Naive thymus-derived CD8-positive, alpha-beta T cell (primary cell): ENCODE measurements at places on chromosomes 12 and 14.

GRCh38 chr14:91349481-91350074, 68.0 kb downstream of the CCDC88C start:
- peak; percentile 57 for DNase-seq

DNA sequence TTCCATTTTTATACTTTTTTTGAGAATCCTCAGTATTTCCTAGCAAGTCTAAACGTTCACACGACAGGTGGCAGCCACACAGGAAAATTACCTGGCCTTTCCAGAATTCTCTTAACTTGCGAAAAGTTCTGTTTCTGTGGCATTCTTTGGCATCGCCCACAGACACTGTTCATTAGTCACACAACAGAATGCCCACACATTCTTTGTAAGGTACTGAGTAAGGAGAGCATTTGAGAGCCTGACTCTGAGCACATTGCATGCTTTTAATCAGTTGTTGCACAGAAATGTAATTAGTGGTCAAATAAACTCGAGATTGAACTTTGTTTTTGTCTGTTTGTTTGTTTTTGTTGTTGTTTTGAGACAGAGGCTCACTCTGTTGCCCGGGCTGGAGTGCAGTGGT, 52.4 kb downstream of the LMNTD1 start:
- no peak for DNase-seq

GRCh38 chr14:74619672-74620131, 7.7 kb upstream of the LTBP2 start:
- DNase-seq: no peak

GRCh38 chr12:5798242-5799015, 146.6 kb downstream of the ANO2 start:
- DNase-seq: no peak

GRCh38 chr14:95498622-95499353, 17.7 kb downstream of the SYNE3 start:
- no peak for DNase-seq

DNA sequence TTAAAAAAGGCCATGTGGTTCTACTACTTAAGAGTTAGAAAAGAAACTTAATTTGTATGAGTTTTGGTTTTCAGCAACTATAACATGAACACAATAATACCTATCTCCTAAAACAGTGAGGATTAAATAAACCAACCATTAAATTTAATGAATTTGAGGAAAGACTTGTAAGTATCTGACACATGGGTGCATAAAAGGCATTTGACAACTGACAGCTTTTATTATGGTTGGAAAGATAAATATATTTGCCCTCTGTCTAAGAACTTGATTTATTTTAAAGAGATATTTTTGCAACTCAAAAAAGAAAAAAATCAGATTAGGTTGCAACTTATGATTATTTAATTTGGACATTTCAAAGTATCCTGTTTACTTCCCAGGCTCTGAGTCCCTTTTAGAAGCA, 217.9 kb upstream of the EEA1 start:
- no peak for DNase-seq

- no peak for DNase-seq
Observed at GRCh38 chr12:53975479-53976152, 862 bp upstream of the HOTAIR start.

GRCh38 chr12:92139634-92140150, 6.0 kb downstream of the BTG1 start:
- DNase-seq: no peak

DNA sequence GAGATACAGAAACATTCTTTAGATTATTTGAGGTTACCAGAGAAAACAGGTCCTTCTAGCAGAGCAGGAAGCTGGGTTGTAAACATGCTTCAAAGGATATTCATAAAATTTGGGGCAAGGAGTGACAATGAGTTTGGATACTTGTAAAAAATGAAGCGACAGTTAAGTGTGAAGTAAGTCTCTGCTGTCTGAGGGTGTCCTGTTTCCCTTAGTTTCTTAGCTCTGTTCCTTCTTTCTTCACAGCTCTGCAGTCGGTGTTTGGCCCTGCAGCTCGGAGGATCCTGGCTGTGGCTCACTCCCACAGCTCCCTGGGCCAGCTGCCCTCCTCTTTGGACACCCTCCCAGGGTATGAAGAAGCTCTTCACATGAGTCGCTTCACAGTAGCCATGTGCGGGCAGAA, 10.8 kb downstream of the TMEM52B start:
- no peak for DNase-seq

DNA sequence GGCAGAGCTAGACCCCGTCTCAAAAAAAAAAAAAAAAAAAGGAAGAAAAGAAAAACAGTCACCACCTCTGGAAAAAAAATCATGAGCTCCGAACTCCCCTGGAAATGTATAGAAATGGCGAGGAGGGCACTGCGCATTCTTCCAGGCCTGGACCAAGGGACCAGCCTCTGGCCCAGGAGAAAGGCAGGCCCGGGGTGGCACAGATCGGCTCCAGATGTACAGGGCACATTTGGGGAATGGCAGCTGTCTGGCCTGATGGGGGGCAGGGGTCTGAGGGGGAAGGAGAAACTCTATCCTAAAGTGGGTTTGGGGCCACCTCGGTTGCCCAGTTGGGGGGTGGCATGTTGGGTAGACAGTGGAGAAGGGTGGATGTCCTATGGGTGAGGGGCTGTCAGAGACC, 46.0 kb upstream of the EML1 start:
- DNase-seq: no peak

DNA sequence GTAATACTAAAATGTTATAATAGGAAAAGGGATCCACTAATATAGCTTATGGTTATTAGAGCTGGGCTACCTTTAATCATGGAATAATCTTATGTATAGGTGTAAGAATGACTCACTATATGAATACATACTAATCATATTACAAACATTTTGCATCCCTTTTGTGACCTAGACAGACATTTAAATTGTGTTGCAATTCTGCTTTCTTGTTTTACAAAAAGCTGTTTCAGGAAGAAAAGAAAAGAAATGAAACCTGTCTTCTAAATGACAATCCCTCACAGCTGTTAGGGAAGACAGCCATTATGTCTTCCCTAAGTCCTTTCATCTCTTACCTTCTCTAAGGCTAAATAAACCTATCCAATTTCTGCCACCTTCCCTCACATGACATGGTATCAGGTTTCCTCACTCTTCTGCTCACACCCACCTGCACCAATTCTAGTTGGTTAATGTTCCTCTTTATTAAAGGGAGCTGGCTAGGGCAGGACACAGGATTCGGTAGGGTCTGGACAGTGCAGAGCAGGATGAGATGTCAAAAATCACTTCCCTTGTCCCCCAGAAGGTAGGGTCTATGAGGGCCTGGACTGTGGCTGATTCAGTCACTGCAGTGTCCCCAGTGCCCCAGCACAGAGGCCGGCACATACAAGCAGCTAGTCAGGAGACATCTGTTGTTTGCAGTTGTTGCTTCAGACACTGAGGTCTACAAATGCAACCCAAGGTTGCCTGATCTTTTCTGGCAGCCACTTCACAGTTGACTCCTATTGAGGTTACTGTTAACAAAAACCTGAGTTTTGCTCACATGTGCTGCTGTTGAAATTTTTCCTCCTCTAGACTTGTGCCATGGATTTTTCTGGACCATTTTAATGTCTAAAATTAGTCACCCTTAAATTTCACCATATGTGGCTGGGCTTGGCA, 3.7 kb downstream of the DHRS7 start:
- DNase-seq: no peak

- DNase-seq: no peak
Observed at GRCh38 chr12:851913-852312, 97.6 kb downstream of the RAD52 start.

- no peak for DNase-seq
Observed at GRCh38 chr14:31944256-31945073, 132.6 kb upstream of the ARHGAP5 start.

DNA sequence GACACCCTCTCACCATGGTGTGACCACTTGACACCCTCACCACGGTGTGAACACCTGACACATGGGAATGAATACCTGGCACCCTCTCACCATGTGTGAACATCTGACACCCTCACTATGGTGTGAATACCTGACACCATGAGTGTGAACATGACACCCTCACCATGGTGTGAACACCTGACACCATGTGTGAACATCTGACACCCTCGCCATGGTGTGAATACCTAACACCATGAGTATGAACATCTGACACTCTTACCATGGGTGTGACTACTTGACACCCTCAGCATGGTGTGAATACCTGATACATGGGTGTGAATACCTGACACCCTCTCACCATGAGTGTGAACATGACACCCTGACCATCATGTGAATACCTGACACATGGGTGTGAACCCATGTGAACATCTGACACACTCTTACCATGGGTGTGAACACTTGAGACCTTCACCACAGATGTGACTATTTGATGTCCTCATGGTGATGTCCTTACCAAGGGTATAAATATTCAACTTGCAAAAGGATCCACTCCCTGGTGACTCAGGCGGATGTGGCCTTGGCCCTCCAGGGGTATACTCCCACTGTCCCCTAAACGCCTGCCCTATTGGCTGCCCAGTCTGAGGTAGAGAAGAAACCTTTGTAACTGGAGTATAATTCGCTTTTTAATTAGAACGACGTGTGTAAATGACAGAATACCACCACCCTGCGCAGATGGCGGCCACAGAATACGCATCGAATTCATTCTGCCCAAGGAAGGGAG, 29.1 kb downstream of the RFLNA start:
- DNase-seq: no peak

DNA sequence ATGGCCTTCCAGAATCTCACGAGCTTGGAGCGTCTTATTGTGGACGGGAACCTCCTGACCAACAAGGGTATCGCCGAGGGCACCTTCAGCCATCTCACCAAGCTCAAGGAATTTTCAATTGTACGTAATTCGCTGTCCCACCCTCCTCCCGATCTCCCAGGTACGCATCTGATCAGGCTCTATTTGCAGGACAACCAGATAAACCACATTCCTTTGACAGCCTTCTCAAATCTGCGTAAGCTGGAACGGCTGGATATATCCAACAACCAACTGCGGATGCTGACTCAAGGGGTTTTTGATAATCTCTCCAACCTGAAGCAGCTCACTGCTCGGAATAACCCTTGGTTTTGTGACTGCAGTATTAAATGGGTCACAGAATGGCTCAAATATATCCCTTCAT, 92.2 kb downstream of the FLRT2 start:
- DNase-seq: peak; percentile 60

DNA sequence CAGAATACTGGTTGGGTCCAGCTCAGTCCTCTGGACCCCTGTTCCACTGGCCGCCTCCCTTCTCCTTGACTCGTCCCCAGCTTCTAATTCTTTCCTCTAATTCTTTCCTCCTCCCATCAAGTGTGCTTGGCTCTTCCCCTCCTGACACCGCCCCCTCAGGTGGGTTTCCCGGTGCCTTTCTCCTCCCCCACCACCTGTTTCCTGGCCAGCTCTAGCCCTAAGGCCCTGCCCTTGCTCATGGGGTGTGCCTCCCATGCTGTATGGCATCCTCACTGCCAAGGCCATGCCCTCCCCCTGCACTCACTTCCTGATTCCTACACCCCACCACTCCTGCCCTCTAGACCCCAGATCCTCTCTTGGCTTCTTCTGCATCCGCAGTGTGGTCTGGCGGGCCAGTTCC, 12.1 kb upstream of the EML1 start:
- no peak for DNase-seq

- DNase-seq: no peak
Observed at GRCh38 chr12:119594399-119594730, 791 bp downstream of the TMEM233 start.

DNA sequence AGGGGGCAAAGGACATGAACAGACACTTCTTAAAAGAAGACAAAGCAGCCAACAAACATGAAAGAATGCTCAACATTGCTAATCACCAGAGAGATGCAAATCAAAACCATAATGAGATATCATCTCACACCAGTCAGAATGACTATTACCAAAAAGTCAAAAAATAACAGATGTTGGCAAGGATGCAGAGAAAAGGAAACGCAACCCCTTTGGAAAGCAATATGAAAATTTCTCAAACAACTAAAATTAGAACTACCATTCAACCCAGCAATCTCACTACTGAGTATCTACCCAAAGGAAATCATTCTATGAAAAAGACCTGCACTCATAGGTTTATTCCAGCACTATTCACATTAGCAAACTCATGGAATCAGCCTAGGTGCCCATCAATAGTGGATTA, 25.6 kb downstream of the MDM1 start:
- DNase-seq: no peak

GRCh38 chr12:80222261-80222660, 122.9 kb downstream of the OTOGL start:
- DNase-seq: no peak

DNA sequence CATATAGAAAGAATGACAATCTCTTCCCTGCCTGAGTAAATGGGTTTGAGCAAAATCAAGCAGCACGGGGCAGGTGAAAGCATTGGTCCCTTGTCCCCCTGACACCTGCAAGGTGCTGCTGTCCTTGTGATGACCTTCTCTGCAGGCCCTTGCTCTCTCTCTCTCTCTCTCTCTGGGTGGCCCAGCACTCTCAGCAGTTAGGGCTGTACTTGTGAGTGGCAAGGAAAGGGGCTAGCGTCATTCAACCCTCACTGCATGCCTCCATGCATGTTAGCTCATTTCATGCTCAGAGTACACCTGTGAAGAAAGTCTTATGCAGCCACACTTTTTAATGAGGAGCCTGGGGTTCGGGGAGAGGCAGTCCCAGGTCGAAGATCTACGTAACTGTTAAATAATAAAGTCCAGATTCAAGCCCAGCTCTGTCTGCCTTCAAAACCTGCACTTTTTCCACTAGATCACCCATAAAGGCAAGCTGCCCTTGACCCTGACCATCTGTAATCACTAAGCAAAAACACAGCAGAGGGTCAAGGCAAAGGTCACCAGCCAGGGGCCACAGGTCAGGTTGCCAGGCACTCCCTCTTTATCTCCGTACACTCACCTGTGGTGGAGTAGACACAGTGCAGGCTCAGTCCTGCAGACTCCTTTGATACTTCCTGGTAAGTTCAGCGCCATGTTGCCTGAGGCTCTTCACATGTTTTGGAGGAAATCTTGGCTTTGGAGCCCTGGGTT, 44.9 kb upstream of the CLMN start:
- DNase-seq: no peak

- DNase-seq: peak; percentile 79
Observed at GRCh38 chr14:61503167-61503801, 181.9 kb downstream of the PRKCH start.

DNA sequence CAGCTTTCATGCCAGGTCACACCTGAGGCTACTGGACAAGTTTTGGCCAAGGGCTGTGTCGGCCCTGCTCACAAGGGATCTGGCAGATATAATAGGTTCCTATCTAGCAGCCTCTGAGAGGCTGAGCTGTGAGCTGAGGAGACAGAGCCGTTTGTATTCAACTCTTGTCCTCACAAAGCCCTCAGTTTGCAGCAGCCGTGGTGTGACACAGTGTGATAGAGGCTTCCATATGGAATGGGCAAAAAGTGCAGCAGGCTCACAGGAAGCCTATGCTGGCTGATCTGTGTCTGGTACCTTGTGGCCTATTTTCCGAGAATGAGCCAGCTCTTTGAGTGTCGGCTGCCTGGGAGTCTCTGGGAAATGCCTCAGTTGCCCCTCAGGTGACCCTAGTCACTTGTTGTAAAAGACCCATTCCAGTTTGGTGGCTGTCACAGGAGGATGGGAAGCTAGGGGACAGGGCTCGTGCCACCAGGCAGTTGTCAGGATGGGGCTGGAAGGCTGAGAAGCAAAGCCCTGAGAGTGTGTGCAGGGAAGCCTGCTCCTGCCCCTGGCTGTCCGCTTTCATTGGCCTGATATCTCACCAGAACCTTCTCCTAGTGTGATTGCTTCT, 16.1 kb downstream of the VRTN start:
- DNase-seq: no peak
